Activated CD8-positive, alpha-beta memory T cell treated with anti-CD3 and anti-CD28 coated beads, Interleukin-2, amount 50 U/mL, for 4 hours (primary cell): ENCODE measurements at places on chromosomes 6 and 20.

GRCh38 chr6:112017169-112017568 lies 36.7 kb upstream of the CCN6 start:
- no peak for DNase-seq

DNA sequence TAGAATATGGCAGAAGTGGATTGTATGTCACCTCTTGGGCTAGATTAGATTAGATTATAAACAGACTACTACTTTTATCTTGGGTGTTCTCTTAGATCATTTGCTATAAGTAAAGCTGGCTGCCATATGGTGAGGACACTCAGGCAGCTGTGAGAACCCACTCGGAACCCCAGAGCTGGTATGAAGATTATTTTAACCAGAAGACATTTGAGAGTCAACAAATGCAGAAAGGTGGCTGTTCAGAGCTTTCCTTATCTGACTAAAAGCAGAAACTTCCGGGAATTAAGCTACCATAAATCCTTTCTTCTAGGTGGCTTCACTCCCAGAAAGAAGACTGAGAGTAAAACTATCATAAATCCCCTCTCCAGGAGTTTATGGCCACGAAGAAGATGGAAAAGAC lies 91.9 kb downstream of the RNGTT start:
- DNase-seq, result no peak

- DNase-seq, result no peak
Observed at GRCh38 chr20:47444584-47444983, 57.1 kb upstream of the NCOA3 start.

- DNase-seq, result peak; percentile 21
Observed at GRCh38 chr20:37990571-37991151, 42.6 kb downstream of the TTI1 start.

GRCh38 chr20:10611357-10611756 lies 62.4 kb downstream of the JAG1 start:
- no peak for DNase-seq

- DNase-seq, result peak; percentile 60
Observed at GRCh38 chr20:3407040-3407770, at the start of gene DNAAF9. TSS of gene DNAAF9 (minus strand) at chr20:3407669. CDS start at chr20:3407557, 112 bp downstream.

DNA sequence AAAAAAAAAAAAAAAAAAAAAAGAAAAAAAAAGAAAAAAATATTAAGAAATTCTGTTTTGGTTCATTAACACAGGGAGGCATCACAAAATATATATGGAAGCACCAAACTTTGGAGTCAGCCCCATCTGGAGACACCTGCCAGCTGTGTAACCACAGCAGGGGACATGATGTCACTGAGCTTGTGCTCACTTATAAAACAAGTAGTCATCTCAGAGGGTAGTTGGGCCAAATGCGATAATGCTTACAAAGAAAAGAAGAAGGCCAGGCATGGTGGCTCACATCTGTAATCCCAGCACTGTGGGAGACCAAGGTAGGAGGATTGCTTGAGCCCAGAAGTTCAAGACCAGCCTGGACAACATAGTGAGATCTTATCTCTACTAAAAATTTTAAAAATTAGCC lies 1.1 kb upstream of the BNIP5 start:
- DNase-seq, result no peak

- DNase-seq, result no peak
Observed at GRCh38 chr20:16158090-16158975, 414.9 kb downstream of the KIF16B start.

DNA sequence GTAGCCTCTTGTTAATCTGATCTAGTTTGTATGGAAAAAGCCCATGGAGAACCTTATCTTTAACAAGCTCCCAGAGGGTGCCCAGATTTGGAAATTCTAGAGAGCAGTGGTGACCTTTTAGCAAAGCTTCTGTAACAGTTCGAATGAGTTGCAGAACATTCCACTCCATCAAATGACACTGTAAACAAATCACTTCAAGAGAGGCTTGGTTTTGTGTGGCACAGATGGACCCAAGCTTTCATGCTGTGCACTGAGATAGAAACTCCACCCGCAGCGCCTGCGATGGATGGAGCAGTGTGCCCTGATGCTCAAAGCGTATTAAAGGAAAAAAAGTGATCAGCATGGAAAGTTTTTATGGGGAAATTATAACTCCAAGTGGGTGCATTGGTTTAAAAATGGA lies 55.1 kb upstream of the ISM1 start:
- no peak for DNase-seq

GRCh38 chr6:42292004-42292740 lies 74.5 kb upstream of the MRPS10 start:
- DNase-seq, result no peak

DNA sequence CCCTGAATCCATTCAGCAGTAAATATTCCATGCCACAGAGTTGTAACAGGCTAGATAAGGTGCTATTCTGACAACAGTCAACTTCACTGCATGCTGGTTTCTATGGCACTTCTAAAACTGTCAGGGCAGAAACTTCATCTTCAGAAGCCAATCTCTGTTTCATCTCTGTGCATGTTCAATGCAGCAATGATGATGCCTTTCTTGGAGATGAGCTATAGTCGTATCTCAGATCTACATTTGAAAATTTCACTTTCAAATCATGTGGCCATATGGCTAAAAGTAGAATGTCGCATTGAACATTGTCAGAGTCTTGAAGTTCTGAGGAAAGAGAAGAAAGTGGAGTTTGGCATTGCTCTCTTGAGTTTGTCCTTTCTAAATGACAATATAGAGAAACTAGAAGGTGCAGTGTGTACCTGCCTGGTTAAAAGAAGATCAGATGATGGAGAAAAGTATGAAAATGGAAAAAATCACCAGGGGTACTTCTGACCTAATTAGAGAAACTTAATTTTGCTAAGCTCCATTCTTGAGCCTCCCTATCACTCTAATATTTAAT lies 49.0 kb upstream of the VSTM2L start:
- no peak for DNase-seq

- DNase-seq, result no peak
Observed at GRCh38 chr6:107435798-107436197, 23.6 kb downstream of the PDSS2 start.

DNA sequence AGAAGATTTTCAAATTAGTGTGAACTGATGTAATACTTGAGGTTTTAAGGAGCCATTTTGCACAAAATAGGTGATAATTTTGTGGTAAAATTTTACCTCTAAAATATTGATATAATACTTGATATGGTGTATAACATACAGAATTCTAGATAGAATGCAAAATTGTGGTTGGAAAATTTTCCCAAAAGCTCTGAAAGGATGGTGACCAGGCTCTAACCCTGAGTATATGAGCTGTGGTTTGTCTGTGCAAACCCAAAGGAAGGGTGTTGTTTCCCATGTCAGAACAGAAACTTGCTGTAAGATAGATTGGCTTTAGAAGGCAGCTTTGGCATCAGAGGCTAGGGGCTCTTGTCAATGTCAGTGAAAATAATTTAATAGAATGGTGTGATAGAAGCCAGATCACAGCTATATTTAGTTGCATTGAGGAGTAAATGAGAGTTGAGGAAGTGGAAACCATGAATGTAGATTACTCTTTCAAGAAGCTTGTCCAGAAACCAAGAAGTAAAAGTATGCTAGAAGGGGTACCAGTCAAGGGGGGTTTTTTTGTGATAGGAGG lies 257.7 kb downstream of the FARS2 start:
- no peak for DNase-seq

DNA sequence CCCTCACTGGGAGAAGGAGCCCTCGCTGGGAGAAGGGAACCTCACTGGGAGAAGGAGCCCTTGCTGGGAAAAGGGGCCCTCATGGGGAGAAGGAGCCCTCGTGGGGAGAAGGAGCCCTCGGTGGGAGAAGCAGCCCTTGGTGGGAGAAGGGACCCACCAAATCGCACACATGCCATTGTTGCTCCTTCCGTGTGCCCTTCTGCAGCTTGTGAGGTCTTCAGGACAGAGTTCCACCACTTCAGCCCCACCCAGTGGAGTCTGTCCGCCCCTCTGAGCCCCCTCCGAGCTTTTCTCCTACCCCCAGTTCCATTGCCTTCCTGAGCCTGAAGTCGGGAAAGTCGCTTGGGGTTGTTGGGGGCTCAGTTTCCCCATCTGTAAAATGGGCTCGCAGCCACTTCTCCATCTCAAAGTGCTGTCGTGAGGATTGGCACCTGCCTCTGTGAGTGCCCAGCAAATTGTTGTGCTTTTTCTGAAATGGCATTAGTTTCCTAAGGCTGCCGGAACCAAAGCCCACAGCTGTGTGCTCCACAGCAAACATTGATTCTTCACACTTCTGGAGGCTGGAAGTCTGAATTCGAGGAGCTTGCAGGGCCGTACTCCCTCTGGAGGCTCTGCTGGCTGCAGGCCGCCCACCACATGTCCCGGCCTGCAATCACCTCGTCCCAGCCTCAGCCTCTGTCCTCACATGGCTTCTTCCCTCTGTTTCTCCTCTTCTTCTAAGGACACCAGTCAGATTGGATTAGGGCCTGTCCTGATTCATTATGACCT lies 124.7 kb upstream of the PMEPA1 start:
- DNase-seq, result no peak

DNA sequence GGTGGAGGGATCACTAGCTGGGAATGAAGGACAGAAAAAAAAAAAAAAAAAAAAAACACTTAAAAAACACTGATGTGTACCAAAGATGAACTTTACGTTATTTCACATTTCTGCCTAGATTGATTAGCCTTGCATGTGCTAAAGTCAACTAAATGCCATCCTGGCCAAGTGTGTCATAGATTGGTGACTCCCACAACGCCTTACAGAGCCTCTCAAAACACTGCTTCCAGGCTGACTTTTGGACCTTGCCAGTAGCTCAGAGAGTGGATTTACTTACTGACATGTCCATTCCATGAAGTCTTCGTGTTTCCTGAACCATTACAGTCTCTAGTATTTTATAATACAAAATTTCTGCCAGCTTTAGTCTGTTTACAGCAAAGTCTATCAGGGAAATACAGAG lies 40.5 kb downstream of the RBL1 start:
- DNase-seq, result no peak

- no peak for DNase-seq
Observed at GRCh38 chr6:4316867-4317400, 181.6 kb upstream of the ECI2 start.

- DNase-seq, result no peak
Observed at GRCh38 chr20:63734946-63735858, 1.3 kb upstream of the LIME1 start.

- DNase-seq, result no peak
Observed at GRCh38 chr6:6678811-6679210, 90.3 kb downstream of the LY86 start.

GRCh38 chr20:63567386-63568169 lies 6.5 kb downstream of the HELZ2 start:
- peak; percentile 58 for DNase-seq

DNA sequence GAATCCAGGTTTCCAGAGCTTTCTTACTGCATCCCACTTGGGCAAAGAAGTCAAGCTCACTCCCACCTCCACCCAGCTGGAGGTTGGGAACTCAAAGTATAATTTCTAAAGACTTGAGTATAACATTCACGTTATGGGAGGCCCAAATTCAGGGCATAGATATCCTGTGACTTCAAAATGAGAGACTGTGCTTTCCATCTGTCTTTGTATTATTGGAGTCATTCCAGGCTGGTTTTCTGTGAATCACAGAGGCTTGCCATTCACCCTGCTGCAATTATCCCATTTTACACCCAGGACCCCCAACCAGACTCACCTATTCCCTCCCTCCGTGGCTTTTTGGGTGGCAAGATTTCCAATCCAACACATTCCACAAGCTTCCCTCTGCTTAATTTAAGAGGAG lies 19.3 kb upstream of the SRC start:
- DNase-seq, result no peak

GRCh38 chr6:3136292-3137011 lies 17.9 kb downstream of the BPHL start:
- DNase-seq, result no peak

- no peak for DNase-seq
Observed at GRCh38 chr6:159256128-159256527, 86.9 kb downstream of the FNDC1 start.

GRCh38 chr6:11761744-11762620 lies 16.6 kb downstream of the ADTRP start:
- no peak for DNase-seq

DNA sequence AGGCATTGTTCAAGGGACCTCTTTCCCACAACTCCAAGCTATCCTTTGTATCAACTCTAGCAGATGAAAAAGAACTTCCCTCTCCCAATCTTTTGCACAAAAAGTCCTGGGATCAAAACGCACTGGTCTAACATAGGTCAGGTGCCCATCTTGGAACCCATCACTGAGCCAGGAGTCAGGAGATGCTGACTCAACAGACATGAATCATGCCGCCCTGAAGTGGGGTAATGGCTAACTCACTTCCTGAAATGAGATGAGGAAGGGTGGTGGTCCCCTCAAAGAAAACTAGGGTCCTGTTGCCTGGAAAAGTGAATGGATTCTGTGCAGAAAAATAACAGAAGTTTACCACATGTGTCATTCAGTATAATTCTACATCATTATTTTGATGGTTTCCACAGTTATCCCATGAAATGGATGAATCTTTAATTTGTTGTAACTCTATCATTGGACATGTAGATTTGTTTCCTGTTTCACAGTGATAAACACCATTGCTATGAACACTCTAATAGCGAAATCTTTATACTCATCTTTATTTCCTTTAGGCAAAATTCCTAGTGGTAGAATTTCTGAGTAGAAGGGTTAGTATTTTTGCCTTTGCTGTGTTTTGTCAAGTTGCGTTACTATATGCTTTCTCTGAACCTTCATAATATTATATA lies 151.3 kb downstream of the SLC16A10 start:
- no peak for DNase-seq

DNA sequence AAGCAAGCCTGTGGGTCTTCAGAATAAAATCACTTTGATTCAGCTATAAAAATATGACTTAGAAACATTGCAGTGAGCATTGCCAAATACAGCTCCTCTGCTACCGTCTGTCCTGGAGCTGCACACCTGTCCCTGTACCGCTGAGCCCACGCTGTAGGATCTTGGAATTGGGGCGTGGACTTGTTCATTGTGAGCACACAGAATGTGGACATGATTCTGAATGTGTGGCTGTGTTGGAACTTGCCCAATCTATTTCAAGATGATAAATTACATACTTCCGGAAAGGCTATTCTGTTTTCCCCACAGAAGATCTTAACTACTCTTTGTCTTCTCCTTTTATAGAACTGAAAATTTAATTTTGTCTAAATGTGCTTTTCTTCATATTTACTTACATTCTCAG lies 107.3 kb downstream of the UST start:
- no peak for DNase-seq
